ENCODE measurements at places on chromosomes 6 and 20.

- no peak for DNase-seq
These were observed 59.5 kb upstream of the BMP2 start for GRCh38 chr20:6708010-6708409.

DNA sequence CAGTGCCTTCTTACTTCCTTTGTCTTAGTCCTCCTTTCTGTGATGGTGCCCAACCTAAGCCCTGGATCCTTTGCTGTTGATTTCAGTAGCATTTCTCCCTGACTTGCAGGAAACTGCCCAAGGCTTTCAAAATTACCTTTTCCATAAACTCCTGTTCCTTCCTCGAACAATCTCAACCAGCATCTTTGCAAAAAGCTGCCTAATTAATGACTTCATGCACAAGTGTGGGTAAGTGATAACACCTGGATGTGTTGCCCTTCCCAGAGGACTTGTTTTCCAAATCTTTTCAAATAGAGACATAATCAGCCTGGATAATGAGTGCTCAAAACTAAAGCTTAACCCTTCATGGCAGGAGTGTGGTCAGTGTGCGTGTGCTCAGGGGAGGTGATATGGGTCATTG lies 118.0 kb downstream of the PCSK2 start:
- no peak for DNase-seq

DNA sequence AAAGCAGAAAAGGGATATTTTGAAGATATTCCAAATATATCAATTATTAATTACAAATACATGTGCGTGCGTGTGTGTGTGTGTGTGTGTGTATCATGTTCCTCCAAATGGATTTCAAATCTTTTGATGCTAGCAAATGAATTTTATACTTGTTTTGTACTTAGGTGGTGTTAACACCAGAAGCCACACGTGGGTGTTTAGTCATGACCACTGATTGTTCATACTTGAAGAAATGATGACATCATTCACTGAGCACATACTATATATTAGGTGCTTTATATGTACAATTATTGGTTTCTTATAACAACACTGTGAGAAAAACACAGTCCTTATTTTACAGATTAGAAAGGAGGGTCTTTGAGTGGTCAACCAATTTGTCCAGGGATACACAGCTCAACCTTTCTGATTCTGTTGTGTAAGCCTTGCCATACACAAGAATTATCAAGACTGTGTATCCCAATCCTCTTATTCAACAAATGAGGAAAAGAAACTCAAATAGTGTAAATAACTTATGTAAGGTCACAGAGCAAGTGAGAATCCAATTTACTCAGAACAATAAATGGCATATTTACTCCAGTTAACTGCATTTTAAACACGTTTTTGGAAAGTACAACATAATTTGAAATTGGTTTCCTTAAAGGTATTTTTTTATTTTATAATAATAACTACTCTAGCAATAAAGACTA lies 88.5 kb downstream of the BCAS1 start:
- no peak for DNase-seq

DNA sequence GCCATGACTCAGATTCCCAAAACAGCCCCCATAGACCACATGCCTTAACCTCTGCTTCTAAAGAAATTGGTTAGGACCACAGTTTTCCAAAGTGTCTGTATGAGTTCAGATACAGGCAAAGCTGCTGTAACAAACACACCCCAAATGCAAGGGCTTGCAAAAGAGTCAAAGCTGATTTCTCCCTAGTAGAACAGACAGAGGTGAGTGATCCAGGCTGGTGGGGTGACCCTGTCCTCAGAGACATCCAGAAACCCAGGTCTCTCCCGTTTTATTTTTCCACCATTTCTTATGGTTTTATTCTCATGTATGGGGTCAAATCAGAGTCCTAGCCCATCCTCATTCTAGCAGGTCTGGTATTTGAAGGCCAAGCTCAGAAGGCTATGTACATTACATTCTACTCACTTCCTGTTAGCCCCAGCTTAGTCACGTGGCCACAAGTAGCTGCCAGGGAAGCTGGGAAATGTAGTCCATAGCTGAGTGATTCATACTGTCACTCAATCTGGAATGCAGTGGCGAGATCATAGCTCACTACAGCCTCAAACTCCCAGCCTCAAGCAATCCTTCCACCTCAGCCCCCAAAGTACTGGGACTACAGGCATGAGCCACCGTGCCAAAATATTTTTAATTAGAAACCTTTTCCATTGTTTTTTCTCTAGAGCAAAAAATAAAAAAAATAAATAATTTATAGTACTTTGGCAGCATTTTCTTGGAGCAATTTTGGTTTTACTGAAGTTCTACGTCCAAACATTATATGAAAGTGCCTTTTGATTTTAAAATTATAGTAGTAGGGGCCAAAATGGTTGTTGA lies 175.2 kb downstream of the ZMYND8 start:
- no peak for DNase-seq

GRCh38 chr6:157092736-157093135 lies 230.6 kb downstream of the TMEM242 start:
- no peak for DNase-seq

- DNase-seq, result no peak
These were observed 83.4 kb downstream of the CDK19 start for GRCh38 chr6:110731898-110732297.

DNA sequence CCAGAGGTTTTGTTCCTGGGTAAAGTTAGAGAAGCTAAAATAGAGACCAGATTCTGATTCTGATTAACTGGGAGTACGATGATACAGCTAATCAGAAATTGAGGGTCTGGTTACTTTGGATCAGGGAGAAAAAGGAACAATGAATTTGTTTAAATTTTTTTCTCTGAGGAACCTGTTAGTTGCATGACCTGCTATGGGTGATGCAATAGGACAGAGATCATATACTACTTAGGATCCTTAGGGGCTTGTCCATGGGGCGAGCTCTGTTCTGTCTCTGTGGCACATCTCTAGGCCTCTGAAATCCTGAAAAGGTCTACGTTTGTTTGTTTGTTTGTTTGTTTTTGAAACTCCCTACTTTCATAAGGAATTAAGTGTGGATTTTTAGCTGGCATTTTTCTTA lies 166.1 kb upstream of the LAMP5 start:
- DNase-seq, result no peak

Data from activated naive CD4-positive, alpha-beta T cell treated with anti-CD3 and anti-CD28 coated beads, Interleukin-2, amount 50 U/mL, for 16 hours (primary cell).